Activated CD4-positive, alpha-beta T cell treated with anti-CD3 and anti-CD28 coated beads, Interleukin-2, amount 10 ng/mL, durations not matched to agents 24 days and 14 days (primary cell): ENCODE measurements at places on chromosomes 6 and 20.

DNA sequence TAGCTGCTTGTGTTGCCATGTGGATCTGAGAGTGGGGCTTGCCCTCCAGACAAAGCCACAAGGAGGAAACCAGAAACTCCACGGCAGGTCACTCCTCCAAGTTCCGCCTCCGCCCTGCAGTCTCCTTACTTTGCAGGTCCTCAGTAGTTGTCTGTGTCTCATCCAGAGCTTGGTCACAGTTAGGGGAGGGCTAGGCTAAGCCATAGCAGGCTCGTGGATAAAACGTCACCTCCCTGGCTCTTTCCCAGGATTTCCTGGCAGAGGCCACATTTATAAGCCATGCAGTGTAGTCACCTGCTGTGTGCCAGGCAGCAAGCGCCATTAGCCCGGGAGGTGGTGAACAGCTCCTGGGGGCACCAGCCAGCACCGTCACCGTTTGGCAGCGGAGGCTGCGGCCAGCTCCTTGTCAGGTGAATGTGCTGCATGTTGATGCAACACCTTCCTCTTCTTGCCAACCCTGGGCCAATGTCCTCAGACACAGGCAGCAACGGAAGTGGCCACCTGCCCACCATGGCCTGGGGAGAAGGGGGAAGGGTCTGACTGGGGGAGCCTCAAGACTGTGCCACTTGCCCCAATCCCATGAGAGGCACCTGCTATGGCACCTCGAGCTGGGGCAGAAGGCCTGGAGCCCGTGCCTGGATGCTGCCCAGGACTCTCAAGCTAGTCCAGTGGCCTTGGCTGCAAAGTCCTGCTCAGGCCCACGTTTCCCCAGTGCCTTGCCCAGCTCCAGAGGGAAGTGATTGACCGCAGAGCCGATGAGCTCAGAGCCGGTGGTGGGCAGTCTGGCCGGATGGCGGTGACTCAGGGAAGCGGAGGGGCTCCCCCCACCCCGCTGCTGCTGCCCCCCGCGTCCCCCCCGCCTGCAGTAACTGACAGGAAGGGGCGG is 39.0 kb upstream of the SLCO4A1 start:
- H3K4me1 ChIP-seq: peaks cover 27% of the 10 kb centered on the region
- DNase-seq: peak; percentile 81
- peak overlapping the region; percentile 79 for H3K4me3 ChIP-seq
- no peaks in the 10 kb centered on the region for H3K36me3 ChIP-seq

GRCh38 chr20:8428988-8429387 is 296.9 kb downstream of the PLCB1 start:
- no peaks in the 10 kb centered on the region for H3K4me1 ChIP-seq
- no peak for DNase-seq
- H3K27me3 ChIP-seq: no peaks in the 10 kb centered on the region

- H3K4me3 ChIP-seq: no peak overlapping the region
- H3K27me3 ChIP-seq: no peaks in the 10 kb centered on the region
- H3K27ac ChIP-seq: no peak overlapping the region
- H3K36me3 ChIP-seq: no peaks in the 10 kb centered on the region
Observed at GRCh38 chr20:56187534-56188165, 60.9 kb upstream of the MC3R start.

- peaks cover 34% of the 10 kb centered on the region for H3K36me3 ChIP-seq
- H3K4me3 ChIP-seq: peak overlapping the region; percentile 43
- H3K27me3 ChIP-seq: no peaks in the 10 kb centered on the region
- peaks cover 42% of the 10 kb centered on the region for H3K4me1 ChIP-seq
Observed at GRCh38 chr6:42428326-42429041, 23.2 kb downstream of the TRERF1 start.

DNA sequence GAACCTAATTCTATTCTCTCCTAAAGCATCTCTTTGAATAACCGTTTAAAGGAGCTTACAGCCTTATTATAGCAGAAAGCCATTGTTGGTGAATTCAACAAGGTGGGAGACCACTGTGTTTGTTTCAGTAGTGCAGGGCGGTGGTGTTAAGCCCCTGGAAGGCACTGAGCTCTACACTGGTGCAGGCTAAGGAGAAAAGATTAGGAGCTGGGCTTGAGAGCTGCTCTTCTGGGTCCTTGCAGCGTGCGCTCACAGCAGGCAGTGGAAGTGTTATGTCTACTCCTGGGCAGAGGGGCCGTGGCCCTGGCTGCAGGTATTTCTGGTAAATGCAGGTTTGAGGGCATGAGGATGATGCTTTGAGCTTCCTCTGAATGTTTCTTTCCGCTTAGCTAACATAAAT is 361.2 kb downstream of the RNF144B start:
- no peaks in the 10 kb centered on the region for H3K27me3 ChIP-seq
- no peak overlapping the region for H3K27ac ChIP-seq
- no peaks in the 10 kb centered on the region for H3K36me3 ChIP-seq
- H3K4me1 ChIP-seq: no peaks in the 10 kb centered on the region
- DNase-seq: no peak

DNA sequence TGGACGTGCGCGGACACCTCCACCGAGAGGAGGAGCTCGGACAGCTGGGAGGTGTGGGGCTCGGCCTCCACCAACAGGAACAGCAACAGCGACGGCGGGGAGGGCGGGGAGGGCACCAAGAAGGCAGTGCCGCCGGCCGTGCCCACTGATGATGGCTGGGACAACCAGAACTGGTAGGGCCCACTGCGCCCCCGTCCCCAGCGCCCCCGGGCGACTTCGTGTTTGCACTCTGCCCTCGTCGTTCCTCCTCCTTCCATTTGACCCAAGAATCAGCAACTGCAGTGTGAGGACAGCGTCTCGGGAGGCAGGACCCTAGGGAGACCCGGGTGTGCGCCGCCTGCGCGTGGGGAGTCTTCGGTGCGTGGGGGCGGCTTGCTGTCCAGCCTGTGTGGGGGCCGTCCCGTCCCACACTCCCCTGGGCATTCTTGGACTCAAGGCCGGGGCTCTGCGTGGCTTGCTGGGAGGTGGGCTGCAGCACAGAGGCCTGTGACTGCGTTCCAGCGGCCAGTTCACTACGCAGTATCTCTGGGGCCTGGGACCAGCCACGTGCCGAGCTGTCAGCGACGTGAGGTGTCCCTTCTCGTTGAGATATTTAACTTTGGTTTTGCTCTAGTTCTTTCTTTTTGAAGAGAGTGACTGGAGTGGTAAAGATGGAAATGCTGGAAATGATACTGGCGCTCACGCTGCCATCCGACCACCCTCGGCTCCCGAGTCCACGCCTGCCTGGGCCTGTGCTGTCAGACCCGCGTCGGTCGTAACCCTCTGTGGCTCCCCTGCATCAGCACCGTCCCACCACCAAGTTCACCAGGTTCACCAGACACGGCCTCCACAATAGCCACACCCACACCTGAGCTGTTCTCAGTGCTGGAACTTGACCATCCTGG is 5.0 kb upstream of the COL20A1 start:
- peaks cover 3% of the 10 kb centered on the region for H3K4me1 ChIP-seq
- H3K27ac ChIP-seq: no peak overlapping the region
- H3K36me3 ChIP-seq: peaks cover 6% of the 10 kb centered on the region
- H3K4me3 ChIP-seq: no peak overlapping the region

GRCh38 chr20:235891-236290 is 8.8 kb downstream of the DEFB129 start:
- H3K36me3 ChIP-seq: no peaks in the 10 kb centered on the region
- peak; percentile 50 for DNase-seq
- H3K4me3 ChIP-seq: no peak overlapping the region
- no peaks in the 10 kb centered on the region for H3K27me3 ChIP-seq
- no peak overlapping the region for H3K27ac ChIP-seq

GRCh38 chr6:41975276-41975675 is 33.7 kb upstream of the CCND3 start:
- H3K36me3 ChIP-seq: peaks cover 19% of the 10 kb centered on the region
- no peak for DNase-seq
- peak overlapping the region; percentile 73 for H3K27ac ChIP-seq

GRCh38 chr6:11964729-11965335 is 47.3 kb upstream of the HIVEP1 start:
- H3K27ac ChIP-seq: no peak overlapping the region
- no peaks in the 10 kb centered on the region for H3K36me3 ChIP-seq
- H3K4me1 ChIP-seq: no peaks in the 10 kb centered on the region
- H3K4me3 ChIP-seq: no peak overlapping the region
- H3K27me3 ChIP-seq: no peaks in the 10 kb centered on the region
- no peak for DNase-seq

- no peaks in the 10 kb centered on the region for H3K36me3 ChIP-seq
- no peaks in the 10 kb centered on the region for H3K4me1 ChIP-seq
- H3K4me3 ChIP-seq: no peak overlapping the region
- no peak overlapping the region for H3K27ac ChIP-seq
- no peaks in the 10 kb centered on the region for H3K27me3 ChIP-seq
Observed at GRCh38 chr6:82066991-82067411, 180.5 kb downstream of the IBTK start.
